ENCODE measurements at places on chromosomes 5 and 9.

DNA sequence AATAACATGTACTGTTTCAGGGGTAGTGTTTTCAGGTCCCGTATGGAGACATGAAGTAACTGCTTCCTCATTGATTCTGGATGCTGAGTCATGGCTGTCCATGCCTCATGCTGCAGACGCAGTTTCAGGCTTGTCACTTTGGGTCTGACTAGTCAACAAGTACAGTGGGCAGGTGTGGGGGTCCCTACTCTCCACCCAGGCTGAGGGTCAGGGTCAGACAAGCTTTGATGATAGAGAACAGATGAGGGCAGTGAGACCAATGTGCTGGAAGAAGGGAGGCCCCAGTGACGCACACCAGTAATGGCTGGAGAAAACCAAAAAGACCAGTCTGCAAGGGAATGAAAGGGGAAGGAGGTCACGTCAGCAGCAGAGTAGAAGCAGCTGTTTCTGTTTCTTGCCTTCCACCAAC, 80.0 kb upstream of the NFIL3 start:
- no peak for DNase-seq

GRCh38 chr9:91917436-91917835, 32.6 kb downstream of the ROR2 start:
- no peak for DNase-seq

DNA sequence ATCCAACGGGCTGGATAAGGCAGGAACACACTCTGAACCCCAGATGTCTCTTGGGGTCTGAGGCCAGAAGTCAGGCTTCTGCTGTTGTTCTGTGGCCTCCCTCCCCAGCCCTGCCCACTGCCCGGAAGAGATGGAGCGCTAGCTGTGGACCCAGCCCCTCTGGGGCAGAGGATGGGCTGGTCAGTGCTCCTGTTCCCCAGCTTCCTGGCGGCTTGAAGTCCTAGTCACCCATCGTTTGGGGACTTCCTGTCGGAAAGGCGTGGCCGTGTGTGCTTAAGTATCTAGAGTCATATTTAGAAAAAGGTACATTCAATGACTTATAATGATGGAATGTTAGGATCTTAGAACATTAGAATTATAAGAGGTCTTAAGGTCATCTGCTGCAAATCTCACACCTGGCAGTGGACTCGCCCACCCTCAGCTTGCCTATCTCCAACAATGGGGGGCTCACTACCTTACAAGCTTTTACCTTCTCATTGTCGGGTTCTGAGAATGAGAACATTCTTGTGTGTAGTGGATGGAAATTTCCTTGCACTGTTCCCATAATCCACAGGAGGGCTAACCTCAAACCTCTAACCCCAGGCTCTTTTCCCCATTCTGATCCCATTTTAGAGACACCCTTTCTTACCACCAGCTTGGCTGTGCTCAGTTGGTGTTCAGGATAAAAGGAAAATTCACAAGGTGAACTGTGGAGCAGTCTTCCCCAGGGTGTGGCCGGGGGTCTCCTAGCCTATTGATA, 13.4 kb upstream of the AIF1L start:
- DNase-seq, result no peak

DNA sequence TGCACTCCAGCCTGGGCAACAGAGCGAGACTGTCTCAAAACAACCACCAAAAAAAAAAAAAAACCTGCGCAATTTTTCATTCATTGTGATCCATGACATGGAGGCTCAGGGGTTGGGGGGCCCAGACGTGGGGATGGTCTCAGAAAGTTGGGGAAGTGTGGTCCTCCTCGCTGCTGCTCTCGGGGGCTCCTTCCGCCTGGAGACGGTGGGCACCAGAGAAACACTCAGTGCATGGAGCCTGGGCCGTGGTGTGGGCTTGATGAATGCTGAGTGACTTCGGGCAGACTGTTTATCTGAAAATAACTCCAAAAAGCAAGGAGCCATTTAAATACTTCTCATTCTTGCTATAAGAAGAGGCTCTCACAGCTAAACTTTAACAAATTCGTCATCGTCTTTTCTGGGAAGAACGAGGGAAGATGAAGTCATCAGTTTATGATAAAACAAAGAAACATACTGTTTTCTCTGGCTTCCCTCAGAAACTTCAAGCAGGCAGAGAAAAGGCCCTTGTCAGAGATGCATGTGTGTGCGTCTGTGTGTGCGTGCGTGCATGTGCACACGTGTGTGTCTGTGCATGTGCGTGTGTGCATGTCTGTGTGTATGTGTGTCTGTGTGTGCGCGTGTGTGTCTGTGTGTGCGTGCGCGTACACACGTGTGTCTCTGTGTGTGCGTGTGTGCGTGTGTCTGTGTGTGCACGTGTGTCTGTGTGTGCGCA, 35.0 kb downstream of the RASGEF1C start:
- no peak for DNase-seq

DNA sequence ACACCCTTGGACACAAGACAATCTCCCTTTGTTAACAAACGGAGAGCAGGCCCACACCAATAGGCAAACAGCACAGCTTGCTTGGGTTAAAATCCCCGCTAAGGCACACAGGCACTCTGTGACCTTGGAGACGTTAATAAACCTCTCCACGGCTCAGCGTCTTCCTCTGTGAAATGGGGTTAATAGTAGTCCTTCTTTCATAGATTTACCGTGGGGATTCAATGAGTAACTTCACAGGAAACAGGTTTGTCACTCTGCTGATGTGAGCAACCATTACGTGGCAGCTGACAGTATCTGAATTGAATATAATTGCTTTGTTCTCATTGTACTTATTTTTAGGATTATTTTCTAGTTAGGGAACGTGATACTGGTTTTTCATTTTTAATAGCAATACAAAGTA, 65.2 kb upstream of the ADRA1B start:
- DNase-seq, result no peak

GRCh38 chr9:86968258-86968920, 21.1 kb upstream of the GAS1 start:
- DNase-seq, result no peak

DNA sequence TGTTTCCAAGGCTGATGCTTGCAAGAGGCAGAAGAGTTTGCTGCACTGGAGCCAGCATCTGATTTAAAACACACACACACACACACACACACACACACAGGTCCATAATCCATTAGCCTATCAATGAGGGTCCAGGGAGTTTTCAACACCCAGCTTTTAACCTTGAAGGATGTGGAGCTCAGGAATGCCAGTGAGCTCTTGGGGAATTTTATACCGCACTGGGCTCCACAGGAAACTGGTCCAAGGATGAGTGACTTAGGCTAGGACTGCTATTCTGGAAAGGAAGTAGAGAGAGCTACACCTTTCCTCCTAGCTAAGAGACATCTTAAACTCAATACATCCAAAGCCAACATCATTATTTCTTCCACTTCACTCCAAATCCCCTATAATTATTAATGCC, 942 bp upstream of the NRG2 start:
- no peak for DNase-seq

GRCh38 chr9:114047717-114048116, 30.4 kb downstream of the AMBP start:
- DNase-seq, result no peak

- no peak for DNase-seq
Observed at GRCh38 chr9:123589361-123590239, 233.6 kb downstream of the CRB2 start.

DNA sequence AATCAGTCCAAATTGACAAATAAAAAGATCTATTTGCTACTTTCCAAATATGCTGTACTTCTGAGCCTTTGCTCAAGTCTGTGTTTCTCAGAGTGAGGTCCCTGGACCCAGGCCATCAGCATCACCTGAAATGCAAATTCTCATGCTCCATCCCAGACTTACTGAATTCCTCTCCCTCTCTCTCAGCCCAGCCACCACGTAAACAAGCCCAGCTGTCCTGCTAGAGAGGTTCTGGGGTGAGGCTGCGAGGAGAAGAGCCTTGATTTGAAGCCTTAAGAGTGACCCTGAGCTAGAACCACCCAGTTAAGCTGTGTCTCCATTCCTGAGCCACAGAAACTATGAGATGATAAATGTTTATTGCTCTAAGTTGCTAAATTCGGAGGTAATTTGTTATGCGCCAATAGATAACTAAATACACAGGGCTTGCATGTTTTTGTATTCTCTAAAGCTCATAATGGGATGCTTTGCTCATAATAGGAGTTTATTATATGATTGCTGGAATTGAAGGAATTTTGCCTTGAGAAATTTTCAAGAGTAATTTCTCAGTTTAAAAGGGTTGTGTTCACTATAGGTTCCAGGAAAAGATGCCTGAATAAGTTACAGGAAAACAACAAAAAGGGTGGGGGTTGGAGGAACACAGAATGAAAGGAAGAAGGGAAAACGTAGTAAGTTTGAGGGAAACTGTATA, 98.9 kb upstream of the SPATA31D4 start:
- no peak for DNase-seq

DNA sequence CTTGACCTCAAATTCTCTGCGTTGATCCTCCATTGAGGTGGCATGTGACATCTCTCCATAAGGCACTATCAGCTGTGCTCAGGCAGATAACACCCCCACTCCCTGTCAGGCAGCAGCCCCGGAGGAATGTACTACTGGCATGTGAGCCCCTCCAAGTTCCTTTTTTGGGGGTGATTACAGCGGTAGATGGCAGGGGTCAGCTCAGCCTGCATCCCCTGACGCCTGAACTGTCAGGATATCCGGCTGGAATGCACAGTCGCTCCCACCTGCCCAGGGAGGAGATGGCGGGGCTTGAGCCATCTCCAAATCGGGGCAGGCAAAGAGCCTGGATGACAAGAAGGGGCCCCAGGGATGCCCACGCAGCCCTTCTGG, 40.8 kb downstream of the FAM78A start:
- DNase-seq, result no peak

DNA sequence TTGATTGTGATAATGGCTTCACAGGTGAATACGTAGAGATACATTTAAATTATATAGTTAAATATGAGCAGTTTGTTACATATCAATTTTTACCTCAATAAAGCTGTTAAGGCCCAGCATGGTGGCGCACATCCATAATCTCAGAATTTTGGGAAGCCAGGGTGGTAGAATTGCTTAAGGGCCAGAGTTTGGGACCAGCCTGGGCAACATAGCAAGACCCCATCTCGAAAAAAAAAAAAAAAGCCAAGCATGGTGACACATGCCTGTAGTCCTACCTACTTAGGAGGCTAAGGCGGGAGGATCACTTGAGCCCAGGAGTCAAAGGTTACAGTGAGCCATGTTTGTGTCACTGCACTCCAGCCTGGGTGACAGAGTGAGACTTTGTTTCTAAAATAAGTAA, 138.7 kb upstream of the TMEM161B start:
- DNase-seq, result no peak
